Gastrocnemius medialis (tissue), 4 donors: ENCODE measurements at places on chromosomes 11 and 22. TPM values are rescaled to one million over a fixed set of nuclear protein-coding genes. Genes with fewer than 3 reads are reported as not detected.

DNA sequence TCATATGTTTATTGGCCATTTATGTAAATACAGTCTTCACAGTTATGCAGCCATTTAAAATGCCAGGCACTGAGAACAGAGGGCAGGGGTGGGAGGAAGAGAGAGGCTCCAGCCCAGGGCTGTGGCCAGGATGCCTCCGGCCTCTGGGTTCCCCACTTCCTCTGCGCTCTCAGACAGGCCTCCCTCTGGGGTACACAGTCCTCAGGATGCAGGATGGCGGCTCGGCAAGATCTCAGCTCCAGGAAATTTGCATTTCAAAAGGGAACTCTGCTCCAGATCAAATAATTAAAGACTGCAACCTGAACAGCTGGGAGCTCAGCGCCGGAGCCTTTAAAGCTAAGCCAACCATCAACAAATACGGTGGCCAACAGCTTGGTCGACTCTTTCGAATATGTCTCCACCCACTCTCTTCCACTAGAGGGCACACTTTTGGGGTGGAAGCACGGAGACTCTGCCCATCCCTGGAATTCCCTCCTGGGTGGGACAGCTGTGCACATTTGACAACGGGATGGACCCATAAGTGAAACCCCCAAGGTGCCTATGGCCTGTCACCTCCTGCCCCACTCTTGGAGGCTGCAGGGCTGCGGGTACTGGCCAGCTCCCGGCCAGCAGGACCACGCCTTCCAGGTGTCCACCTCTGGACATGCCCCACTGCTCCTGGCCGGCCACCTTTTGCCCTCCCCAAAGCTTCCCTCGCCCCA is 1044.7 kb downstream of the BRD1 start:
- no peaks in the 10 kb centered on the region for H3K27me3 ChIP-seq
- DNase-seq = no peak
- H3K27ac ChIP-seq = no peak overlapping the region
- H3K36me3 ChIP-seq = no peaks in the 10 kb centered on the region
- H3K4me1 ChIP-seq = no peaks in the 10 kb centered on the region

Gene ALDH3B2
- total RNA-seq = not detected

DNA sequence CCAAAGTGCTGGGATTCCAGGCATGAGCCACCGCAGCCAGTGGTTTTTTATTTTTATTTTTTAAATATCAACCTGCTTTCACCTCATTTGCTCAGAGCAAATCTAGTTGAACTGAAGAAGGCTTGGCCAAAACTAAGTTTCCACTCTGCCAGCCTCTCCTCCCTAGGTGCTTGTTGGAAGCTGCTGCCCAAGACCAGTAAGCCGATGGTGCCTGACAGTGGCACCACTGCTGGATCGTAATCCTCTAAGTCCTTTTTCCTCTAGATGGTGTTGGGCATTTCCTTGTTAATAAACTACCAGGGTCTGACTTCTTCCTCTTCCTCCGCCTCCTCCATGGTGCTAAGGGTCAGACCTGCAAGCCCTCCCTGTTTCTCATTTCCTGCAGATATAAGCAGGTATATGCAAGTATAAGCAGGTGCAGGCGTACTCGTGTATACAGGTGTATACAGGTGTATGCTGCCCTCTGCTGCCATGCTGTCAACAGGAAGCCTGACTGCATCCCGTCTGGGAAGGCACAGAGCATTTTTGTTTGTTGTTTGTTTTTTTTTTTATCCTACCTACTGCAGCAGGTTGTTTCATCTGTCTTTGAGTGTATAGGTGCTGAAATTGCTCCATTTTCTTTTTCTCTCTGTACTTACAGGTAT is 1.6 kb downstream of the NADSYN1 start:
- peaks cover 16% of the 10 kb centered on the region for H3K4me1 ChIP-seq
- no peak overlapping the region for H3K27ac ChIP-seq
- H3K36me3 ChIP-seq = no peaks in the 10 kb centered on the region
- H3K4me3 ChIP-seq = no peak overlapping the region
- H3K27me3 ChIP-seq = no peaks in the 10 kb centered on the region

GRCh38 chr11:101786916-101787315 is 127.9 kb upstream of the CEP126 start:
- H3K27me3 ChIP-seq = no peaks in the 10 kb centered on the region
- H3K4me1 ChIP-seq = no peaks in the 10 kb centered on the region
- no peaks in the 10 kb centered on the region for H3K36me3 ChIP-seq
- no peak overlapping the region for H3K4me3 ChIP-seq
- DNase-seq = no peak
- H3K27ac ChIP-seq = no peak overlapping the region

Gene CALCB
- total RNA-seq = not detected

DNA sequence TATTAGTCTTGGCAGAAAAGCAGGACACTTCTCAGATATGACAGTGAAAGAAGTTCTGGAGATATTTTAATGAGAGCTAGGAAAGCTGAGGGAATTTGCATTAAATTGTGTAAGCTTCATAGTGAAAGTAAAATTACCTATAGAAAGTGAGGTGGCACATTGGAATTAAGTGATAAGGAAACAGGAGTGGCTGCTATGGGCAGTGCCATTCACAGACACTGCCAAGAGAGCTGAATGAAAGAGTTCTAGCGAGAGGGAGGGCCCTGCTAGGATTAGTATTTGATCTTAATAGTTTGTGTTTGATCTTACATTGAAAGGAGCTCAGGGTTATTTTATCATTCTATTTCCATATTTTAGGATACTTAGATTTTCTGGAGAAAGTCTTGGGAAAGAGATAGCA is 351.9 kb downstream of the DDX10 start:
- no peak for DNase-seq
- H3K27ac ChIP-seq = no peak overlapping the region
- H3K36me3 ChIP-seq = no peaks in the 10 kb centered on the region
- H3K27me3 ChIP-seq = no peaks in the 10 kb centered on the region
- no peaks in the 10 kb centered on the region for H3K4me1 ChIP-seq
- H3K4me3 ChIP-seq = no peak overlapping the region

Gene TEF
- total RNA-seq = 17.1 TPM

GRCh38 chr11:288478-289397 is at the start of gene PGGHG:
Gene PGGHG, plus strand, starts transcription at chr11:289126. Its CDS starts 691 bp downstream, at chr11:289817.
- H3K27me3 ChIP-seq = peaks cover 26% of the 10 kb centered on the region
- peak within 1 kb of the TSS; percentile 43 for H3K27ac ChIP-seq
- no peaks in the 10 kb centered on the region for H3K36me3 ChIP-seq
- no peak for DNase-seq
- no peaks in the 10 kb centered on the region for H3K4me1 ChIP-seq

Gene SYCE3
- total RNA-seq = not detected
